NCI-H1105 (cell line): ENCODE measurements at places on chromosomes 6 and 20.

DNA sequence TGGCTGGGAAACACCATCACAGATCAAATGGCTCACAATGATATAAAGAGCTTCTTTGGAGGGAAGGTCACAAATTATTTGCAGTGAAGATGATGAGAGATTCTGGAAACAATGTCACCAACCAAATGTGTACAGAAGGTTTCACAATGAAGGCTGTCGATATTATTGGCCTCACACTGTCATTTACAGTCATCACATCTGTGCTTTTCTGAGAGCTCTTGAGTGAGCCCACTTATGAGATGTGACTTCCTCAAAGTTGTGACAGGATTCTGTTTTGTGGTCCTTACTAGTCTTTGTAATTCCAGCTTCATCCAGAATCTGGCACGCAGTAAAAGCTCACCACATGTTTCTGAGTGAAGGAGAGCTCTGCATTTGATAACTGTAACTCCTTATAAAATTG lies 133.6 kb downstream of the LMBRD1 start:
- DNase-seq: no peak

GRCh38 chr6:56334937-56335336 lies 87.6 kb upstream of the COL21A1 start:
- no peak for DNase-seq

DNA sequence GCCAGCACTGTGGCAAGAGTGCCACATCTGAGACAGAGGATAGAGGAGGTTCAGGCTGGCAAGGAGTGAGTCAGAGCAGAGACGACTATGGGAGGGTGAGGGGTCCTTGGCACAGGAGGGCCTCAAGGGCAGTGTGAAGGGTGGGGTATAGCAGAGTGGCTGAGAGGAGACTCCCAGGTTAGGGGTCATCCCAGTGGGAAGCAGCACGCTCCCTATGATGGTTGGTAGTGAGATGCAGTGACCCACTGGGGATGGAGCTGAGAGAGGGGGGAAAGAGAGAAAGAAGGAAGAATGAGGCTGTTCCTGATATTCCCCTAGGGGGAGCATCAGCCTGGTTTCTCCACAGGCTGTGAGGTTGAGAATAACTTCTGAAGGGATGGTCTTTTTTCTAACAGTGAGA lies 97.3 kb downstream of the INSM1 start:
- no peak for DNase-seq

DNA sequence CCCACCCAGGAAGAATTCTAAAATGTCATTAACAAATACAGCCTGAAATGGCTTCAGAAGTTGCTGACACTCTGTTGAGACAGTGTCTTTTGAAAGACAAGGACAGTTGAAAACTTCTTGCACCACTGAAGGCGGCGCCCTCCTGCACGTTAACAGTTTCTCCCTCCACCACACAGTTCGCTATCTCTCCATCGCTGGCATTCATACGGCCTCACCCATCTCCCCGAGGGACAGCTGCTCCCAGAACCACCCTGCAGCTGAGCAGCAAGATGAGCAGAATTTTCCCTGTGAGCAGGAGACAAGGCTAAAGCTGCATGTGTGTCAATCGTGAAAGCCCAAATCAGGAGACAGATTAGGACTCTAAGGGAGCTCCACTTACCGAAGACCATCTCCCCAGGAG lies 113.3 kb downstream of the LY86 start:
- no peak for DNase-seq

- DNase-seq: no peak
Measured at GRCh38 chr6:154341871-154342270, 14.7 kb downstream of the IPCEF1 start.

DNA sequence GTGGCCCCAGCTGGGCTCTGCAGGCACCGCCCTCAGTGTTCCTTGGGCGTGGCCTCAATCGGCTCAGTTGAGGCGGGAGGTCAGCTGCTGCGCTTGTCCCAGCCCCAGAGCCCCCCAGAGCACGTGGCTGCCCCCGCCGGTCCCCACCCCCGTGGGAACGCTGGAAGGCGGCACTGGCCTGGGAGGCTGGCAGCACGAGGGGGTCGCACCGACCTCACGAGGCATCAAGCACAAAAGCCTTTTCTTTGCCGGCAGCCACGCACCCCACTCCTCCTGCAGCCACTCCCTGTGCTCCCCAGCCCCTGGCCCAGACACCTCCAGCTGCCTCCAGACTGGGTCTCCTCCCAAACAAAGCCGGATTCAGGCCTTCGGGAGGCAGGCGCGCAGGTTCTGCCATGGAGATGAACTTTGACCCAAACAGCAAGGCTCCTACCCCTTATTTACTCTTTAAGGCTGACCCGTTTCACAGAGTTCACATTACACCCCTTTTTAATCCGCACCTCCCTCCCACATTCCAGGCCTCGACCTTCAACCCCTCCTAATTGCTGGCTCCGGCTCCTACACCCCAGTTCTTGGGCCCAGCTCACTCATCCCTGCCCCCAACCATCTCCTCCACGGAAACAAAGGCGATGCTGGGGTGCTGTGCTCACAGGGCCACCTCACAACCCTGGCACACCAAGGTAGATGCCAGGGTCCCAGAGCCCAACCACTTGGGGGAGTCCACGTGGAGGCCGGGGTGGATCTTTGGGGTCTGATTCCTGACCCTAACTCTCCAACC lies 111.7 kb downstream of the NOL4L start:
- DNase-seq: no peak

- DNase-seq: no peak
Measured at GRCh38 chr6:131877999-131878789, 70.4 kb downstream of the ENPP1 start.

DNA sequence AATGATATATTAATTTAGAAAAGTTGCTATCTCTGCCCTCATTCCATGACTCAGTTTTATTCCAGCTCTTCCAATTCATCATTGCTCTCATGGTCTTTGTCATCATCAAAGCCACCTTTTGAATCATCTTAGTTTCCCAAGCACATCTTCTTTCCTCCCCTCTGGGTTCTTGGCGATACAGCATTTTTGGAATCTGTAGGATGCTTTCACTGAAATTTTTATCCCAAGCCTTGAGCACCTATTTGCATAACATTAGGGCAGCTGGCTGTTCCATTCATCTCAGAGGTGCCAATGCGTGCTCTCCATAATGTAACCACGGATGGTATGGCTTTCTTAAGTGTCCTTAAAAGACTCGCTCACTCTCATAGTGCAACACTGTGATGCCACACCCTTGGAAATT lies 100.4 kb downstream of the SNX5 start:
- no peak for DNase-seq

DNA sequence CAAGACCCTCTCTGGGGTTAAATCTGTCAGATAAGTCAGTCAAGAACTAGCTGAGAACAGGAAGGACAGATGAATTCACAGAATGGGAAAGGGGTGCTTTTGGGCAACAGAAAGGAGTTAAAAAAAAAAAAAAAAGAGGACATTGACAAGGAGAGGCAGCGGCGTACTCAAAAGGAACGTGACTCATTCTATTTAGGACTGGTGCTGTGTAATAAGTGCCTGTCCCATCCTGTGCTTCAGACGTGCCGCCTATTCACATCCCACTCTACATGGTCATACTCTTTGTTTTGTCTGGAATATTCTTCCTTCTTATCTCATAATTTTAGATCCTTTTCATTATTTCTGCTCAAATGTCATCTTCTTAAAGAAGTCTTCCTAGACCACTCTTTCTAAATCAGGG lies 101.1 kb upstream of the EMILIN3 start:
- DNase-seq: no peak

GRCh38 chr6:17831135-17831534 lies 124.4 kb upstream of the NUP153 start:
- DNase-seq: no peak

DNA sequence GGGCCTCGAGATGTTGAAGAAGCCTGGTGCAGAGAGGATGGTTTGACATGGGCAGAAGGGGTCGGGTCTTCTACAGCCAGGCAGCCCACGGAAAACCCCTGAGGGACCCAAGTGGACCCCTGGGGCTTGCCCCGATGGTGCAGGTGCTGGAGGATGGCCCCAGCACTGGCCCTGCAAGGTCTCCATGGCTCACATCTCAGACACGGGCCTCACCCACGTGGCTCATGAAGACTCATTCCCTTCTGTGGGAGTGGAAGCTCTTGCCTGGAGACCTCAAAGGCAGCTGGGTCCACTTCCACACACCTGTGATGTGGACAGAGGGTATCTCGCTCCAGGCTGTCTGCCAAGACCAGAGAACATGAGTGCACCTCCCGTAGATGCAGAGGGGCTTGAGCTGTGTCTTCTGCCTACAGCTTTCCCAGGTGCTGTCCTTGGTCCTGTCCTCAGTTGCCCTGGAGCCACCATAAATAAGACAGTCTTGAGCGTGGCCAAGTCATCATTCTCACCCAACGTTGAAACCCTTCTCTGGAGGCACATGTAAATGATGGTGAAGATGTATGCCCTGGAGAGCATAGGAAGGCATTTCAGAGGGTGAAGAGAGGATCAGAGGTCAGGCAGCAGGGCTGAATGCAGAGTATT lies 108.0 kb downstream of the SYNDIG1 start:
- DNase-seq: no peak

GRCh38 chr20:3543901-3544507 lies 73.2 kb downstream of the ATRN start:
- DNase-seq: no peak

- DNase-seq: no peak
Measured at GRCh38 chr20:1440024-1440423, 26.6 kb downstream of the NSFL1C start.
